ENCODE measurements at places on chromosomes 12 and 14. TPM values are rescaled to one million over a fixed set of nuclear protein-coding genes. Genes with fewer than 3 reads are reported as not detected.

PLA2G1B gene
- not detected for total RNA-seq

PTPRQ gene
- 1.3 TPM for total RNA-seq

ESR2 gene
- 0.66 TPM for total RNA-seq

CLEC1A gene
- total RNA-seq: not detected

TMPRSS12 gene
- total RNA-seq: not detected

PZP gene
- not detected for total RNA-seq

PAWR gene
- total RNA-seq: 16.0 TPM

PRKD1 gene
- total RNA-seq: 15.9 TPM

RNASE11 gene
- not detected for total RNA-seq

HOTAIR gene
- total RNA-seq: not detected

FAM90A1 gene
- 0.33 TPM for total RNA-seq

PLEKHD1 gene
- under 0.01 TPM for total RNA-seq

KRT6C gene
- not detected for total RNA-seq

All from fibroblast of lung (primary cell).